ENCODE measurements at places on chromosomes 13 and 19. TPM values are rescaled to one million over a fixed set of nuclear protein-coding genes. Genes with fewer than 3 reads are reported as not detected.

NFIX gene
- 34.8 TPM for total RNA-seq

MEDAG gene
- total RNA-seq, result not detected

FAM124A gene
- total RNA-seq, result 3.1 TPM

CYP4F2 gene
- 1.1 TPM for total RNA-seq
